Neural crest cell (in vitro differentiated cells): ENCODE measurements at places on chromosomes 2 and 18. TPM values are rescaled to one million over a fixed set of nuclear protein-coding genes. Genes with fewer than 3 reads are reported as not detected.

The EXOC6B gene
- total RNA-seq: 28.0 and 28.2 TPM in 2 replicates

The MARCHF4 gene
- 0.86 and 1.2 TPM in 2 replicates for total RNA-seq

The CD8B gene
- not detected in 2 replicates for total RNA-seq

The UGT1A9 gene
- not detected in 2 replicates for total RNA-seq

The TCF23 gene
- total RNA-seq: not detected in 2 replicates

The DSC3 gene
- 0.09 and 0.16 TPM in 2 replicates for total RNA-seq

The WDSUB1 gene
- 4.2 and 4.9 TPM in 2 replicates for total RNA-seq

The PSMA8 gene
- not detected in 2 replicates for total RNA-seq

The OSBPL1A gene
- 45.8 and 47.6 TPM in 2 replicates for total RNA-seq

The KIF5C gene
- 63.3 and 66.7 TPM in 2 replicates for total RNA-seq

The TRIM43 gene
- total RNA-seq: not detected in 2 replicates

The FEV gene
- total RNA-seq: not detected in 2 replicates

The COL6A3 gene
- total RNA-seq: 4.5 and 4.9 TPM in 2 replicates
